Activated CD4-positive, CD25-positive, alpha-beta regulatory T cell (primary cell): ENCODE measurements at places on chromosomes 4 and X.

DNA sequence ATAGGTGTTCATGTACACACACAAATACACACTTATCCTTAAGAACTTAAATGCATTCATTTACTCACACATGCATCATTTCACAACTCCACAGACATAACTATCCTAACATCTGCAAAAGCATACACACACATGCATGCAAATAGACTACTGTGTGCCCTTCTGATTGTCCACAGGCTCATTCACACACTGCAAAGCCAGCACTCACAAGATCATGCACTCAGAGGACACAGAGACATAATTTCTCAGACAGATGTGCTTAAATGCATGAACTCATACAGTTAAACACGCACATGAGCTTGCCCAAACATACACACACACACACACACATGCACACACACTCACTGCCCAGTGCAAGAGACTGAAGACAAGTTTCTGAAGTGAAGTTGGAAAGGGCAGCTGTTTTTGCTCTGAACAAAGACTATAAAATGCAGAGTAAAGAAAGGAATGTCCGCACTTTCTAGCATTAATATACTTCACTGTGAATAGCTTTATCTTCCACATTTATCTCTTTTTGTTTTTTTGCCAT is 1018.0 kb upstream of the HS3ST1 start:
- no peak for DNase-seq

GRCh38 chrX:24657671-24658386 is 10.7 kb upstream of the PCYT1B start:
- no peak for DNase-seq

GRCh38 chr4:24544208-24544988 is 40.0 kb downstream of the DHX15 start:
- DNase-seq = no peak

GRCh38 chrX:19065535-19065934 is 56.7 kb downstream of the ADGRG2 start:
- DNase-seq = no peak

DNA sequence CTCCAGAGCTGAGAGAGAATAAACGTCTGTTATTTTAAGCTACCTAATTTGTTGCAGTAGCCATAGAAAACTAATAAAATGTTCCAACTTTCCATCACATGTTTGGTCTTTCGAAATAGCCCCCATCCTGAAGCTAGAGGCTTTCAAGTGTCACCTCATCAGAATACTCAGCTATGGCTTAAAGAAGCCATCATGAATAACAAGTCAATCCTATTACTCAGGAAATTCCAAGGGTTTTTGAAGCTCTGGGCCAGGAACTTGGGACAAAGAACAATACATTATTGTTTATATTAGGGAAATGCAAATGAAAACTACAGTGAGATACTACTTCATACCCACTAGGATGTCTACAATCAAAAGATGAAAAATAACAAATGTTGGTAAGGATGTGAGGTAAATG is 42.2 kb downstream of the TBCK start:
- DNase-seq = no peak

- no peak for DNase-seq
These were observed 247 bp upstream of the PPA2 start for GRCh38 chr4:105474099-105474518.

- no peak for DNase-seq
These were observed 18.2 kb upstream of the CTBP1 start for GRCh38 chr4:1266881-1267763.

DNA sequence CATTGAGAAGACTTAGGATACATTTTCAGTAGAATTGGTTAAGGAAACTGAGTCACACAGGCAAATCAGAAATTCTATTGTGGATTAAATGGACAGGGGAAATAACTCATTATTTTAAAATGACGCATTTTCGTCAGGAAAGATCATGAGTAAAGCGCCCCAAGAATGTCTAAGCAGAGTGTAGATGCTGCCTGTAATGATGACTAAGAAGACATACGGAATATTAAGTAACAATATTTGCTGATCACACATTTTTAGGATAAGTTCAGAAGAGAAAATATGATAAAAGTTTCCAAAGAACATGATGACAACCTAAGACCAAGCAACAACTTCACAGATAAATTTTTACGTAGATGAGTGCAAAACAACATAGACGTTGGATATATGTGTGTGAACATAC is 596.3 kb upstream of the TENM3 start:
- no peak for DNase-seq

DNA sequence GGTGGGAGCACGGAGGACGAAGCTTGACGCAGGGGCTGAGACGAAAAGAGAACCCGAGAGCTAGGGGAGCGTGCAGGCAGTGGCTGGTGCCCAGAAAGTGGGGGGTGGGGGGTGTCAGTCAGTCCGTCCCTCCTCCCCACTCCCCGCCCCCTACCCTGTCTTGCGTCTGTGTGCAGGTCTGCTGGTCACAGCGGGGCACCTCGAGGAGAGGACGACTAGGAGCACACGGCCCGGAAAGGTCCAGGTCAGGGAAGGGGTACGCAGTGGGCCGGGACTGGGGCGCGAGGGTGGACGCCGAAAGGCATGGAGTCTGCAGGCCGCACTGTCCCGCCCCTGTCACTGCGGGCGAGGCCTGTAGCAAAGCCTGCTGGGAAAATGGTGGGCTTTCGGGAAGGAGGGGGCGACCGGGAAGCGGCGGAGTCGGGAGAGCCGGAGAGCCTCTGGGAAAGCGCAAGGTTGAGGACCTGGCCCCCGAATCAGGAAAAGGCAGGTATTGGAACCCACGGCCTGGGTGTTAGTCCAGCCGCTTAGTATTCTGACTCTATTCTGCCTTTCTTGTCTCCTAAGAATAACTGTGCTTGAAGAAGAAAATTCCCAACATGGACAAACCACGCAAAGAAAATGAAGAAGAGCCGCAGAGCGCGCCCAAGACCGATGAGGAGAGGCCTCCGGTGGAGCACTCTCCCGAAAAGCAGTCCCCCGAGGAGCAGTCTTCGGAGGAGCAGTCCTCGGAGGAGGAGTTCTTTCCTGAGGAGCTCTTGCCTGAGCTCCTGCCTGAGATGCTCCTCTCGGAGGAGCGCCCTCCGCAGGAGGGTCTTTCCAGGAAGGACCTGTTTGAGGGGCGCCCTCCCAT is 769 bp downstream of the TCEAL1 start:
- DNase-seq = no peak

- no peak for DNase-seq
These were observed 6.4 kb downstream of the RBM10 start for GRCh38 chrX:47151435-47151834.

DNA sequence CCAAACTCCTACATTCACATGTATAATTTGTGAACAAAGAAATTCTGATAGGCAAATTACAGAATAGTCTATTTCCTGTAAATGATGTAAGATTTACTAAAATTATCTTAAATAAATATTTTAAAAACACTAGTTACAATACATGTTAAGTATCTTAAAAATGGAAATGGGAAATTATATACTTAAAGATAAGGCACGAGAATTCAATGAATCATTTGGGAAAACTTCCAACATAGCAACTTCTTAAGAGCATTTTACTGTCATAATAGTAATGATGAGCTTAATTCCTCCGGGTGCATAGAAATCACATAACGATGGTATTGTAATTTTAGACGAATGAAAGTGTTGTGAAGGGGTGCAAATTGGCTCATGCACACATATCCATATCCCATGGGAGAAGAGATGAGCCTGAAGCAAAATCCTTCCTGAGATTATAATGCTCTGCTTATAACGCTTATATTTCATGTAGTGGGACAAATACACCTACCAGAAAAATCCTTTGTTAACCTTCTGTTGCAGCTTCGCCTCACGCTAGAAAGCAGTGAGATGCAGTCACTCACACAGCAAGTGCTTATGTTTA is 873.5 kb downstream of the PDHA2 start:
- DNase-seq = no peak

DNA sequence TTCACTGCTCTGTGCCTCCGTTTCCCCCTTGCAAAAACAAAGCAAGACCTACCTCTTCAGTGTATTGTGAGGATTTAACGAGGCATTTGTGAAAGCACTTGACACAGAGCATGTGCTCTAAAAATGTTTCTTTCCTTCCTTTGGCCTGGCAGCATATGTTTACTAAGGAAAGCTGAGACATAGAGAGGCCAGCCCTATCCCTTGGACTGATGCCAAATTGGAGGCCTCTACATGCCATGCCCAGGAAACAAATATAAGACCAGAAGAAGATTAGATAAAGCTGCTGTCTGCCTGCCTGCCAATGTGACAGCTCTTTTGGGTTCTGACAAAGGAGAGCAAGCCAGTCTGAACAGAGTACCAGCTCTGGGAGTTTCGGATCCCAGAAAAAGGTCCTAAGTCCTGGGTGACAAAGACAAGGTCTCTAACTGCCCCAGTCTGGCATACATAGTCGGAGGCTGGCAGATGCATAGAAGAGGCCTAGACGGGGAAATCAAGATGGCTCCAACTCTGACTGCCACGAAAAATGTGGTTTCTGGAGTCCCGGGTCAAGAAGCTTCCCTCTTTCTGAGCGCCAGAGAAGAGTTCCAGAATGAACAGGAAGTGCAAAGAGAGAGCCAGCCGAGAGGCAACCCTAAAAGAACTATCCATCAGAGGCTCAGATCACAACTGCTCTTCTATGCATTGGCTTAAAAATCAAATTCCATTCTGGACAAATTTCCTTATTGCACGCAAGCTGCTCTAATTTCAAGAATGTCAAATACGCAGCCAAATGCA is 25.8 kb downstream of the OTUD6A start:
- no peak for DNase-seq

DNA sequence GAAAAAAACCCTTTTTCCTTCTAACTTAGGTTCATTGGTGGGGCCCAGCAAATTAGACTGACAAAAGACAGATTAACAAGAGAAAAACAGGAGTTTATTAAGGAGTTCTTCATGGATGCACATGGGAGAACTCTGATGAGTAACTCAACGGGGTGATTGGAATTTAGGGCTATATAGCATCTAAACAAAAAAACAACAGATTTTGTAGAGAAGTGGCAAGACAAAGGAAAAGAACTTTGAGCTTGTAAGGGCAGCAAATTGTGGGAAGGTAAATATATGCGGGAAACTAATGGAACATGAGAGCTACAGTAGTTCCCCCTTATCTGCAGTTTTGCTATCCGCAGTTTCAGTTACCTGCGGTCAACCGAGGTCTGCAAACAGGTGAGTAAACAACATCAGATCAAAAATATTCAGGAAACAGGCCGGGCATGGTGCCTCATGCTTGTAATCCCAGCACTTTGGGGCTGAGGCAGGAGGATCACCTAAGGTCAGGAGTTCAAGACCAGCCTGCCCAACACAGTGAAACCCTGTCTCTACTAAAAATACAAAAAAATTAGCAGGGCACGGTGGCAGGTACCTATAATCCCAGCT is 573.6 kb downstream of the ADGRL3 start:
- DNase-seq = no peak

- DNase-seq = no peak
These were observed 712.0 kb upstream of the AADAT start for GRCh38 chr4:170801771-170802170.

- no peak for DNase-seq
These were observed 71.6 kb downstream of the AMOT start for GRCh38 chrX:112769034-112769433.

GRCh38 chrX:129831091-129831885 is 12.4 kb downstream of the ZDHHC9 start:
- no peak for DNase-seq

DNA sequence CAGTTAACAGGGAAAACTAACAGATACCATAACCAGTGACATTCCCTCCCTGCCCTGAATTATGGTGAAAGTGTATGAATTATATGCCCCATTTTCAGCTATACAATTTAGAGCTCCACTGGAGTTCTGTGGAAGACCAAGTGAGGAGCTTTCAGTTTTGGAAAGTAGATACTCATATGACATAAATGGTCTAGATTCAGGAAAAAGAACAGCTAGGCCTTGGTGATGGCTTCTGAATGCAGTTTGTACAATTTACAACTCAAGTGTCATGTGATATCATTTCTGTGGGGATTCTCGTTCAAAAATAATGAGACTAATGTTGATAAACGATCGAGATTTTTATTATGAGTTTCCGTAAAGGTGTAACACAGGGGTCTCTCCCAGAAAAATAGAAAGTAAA is 8.2 kb upstream of the SEC24B start:
- DNase-seq = no peak

- DNase-seq = no peak
These were observed 234.7 kb downstream of the OR13H1 start for GRCh38 chrX:131778269-131779218.

- DNase-seq = no peak
These were observed 13.7 kb upstream of the PIGA start for GRCh38 chrX:15349046-15349445.

DNA sequence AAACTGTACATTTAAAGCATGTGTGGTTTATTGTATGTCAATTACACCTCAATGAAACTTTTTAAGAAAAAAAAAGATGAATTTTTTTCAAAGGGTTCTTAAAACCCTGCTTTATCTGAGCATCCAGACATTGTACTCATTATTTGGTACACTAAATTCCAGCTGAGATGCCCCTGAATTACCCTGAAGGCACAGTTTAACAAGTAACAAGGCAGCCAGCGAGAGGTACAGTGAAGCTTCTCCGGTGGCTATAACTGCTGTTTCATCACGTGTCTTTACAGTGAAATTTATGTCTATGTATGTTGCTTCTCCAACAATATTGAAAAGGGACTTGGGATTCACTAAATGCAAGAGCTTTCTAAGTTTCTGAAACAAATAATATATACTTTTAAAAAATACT is 15.8 kb downstream of the SLC7A11 start:
- DNase-seq = no peak

- DNase-seq = no peak
These were observed 79.0 kb downstream of the AFAP1 start for GRCh38 chr4:7860600-7861163.

DNA sequence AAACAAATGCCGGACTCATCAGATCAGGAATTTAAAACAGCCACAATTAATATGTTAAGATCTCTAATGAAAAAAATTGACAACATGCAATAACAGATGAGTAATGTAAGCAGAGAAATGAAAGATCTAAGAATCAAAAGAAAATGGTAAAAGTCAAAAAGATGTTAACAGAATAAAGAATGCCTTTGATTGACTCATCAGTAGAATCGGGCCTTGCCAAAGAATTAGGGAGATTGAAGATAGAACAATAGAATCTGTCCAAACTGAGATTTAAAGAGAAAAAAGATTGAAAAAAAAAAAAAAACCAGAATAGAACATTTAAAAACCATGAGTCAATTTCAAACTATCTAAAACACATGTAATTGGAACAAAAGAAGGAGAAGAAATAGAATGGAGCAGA is 25.9 kb upstream of the GUCY1A1 start:
- no peak for DNase-seq

DNA sequence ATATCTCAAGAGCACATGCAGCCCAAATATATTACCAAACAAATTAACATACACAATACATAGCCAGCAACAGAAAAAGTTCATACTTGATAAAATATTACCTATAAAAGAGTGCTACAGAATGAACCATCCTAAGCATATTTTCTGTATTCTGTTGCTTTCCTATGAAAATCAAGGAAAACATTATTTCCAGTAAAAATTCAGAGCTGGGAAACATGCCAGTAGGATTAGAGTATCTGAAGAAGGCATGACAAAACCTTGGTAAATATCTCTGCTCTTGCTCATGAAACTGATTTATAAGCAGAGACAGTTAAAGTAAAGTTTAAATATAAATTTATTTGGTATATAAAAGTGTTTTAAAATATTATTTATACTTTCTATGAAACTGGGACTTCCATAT is 599.7 kb downstream of the ARAP2 start:
- DNase-seq = no peak
